ENCODE measurements at places on chromosomes 5 and 9.

- DNase-seq, result no peak
Observed at GRCh38 chr5:124193371-124193789, 553.1 kb downstream of the ZNF608 start.

DNA sequence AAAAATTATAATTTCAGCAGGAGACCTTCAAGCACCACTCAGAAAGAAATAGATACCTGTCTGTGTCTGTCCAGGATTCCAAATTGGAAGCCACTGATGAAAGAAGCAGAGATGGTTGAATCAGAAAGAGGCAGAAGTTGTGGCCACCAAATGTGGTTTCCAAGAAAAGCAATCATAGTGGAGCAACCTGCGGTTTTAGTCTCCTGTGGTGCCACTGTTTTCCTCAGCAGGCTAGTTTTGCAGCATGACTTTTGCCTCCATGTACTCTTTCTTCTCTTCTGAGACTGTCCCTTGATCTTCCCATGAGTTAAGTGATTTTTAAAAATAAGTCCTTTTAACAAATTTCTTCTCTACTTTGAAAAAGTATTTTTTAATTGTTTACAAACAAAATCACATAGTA lies 535.8 kb downstream of the CYLC2 start:
- no peak for DNase-seq

- no peak for DNase-seq
Observed at GRCh38 chr5:80208381-80208780, 47.5 kb downstream of the SERINC5 start.

DNA sequence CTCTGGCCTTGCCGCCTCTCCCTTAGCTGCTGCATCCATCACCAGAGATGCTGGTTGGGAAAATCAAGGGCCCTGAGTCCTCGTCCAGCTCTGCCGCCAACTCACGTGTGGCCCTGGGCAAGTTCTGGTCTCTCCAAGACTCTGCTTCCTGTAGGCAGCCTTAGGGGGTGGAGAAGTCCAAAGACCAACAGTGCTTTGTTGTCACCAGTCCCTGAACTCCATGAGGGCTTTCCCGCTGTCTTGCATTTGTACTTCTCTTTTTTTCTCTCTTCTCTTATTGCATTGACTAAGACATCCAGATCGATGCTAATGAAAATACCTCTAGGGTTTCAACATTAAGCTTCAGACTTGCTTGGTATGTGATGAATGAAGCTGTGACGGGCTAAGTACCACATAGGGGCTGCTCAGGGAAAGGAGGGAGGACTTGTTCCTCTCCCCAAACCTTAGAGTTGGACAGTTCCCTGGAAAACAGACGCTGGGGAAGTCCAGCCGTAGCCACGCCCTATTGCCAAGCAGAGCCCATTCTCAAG lies 63.7 kb upstream of the STXBP1 start:
- DNase-seq, result no peak

GRCh38 chr5:177094224-177095087 lies 7.7 kb downstream of the FGFR4 start:
- no peak for DNase-seq

- DNase-seq, result peak; percentile 13
Observed at GRCh38 chr5:168364750-168365550, 73.5 kb downstream of the WWC1 start.
